ENCODE measurements at places on chromosomes 6 and 20.

GRCh38 chr6:43399932-43400487 lies 27.3 kb upstream of the ABCC10 start:
- no peak for DNase-seq

DNA sequence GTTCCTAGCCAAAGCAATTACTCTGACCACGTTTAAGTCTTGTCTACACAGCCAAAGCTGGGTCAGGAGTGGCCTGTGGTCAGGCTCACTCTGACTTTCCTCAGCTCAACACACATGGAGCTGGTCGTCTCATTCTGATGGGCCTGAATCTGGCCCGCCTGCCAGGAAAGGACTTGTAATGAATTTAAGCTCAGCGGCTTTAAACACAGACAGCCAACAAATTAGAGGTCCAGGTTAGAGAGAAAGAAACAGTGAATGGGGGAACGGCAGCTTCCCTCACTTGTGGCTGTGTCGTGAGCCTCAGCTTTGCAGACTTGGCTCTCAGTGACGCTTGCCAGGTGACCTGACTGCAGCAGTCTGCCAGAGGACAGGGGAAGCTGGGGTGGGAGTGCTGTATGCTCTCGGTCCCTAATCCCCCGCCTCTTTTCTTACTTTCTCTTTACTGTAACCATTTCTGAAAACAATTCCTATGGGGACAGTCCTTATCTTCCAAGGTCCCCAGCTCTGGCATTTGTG lies 121.9 kb upstream of the AGPAT4 start:
- no peak for DNase-seq

GRCh38 chr6:169805242-169805838 lies 53.9 kb downstream of the ERMARD start:
- no peak for DNase-seq

- DNase-seq, result no peak
These were observed 26.7 kb upstream of the SRC start for GRCh38 chr20:37319151-37319671.

- DNase-seq, result no peak
These were observed 43.4 kb upstream of the RALGAPA2 start for GRCh38 chr20:20755674-20756319.

DNA sequence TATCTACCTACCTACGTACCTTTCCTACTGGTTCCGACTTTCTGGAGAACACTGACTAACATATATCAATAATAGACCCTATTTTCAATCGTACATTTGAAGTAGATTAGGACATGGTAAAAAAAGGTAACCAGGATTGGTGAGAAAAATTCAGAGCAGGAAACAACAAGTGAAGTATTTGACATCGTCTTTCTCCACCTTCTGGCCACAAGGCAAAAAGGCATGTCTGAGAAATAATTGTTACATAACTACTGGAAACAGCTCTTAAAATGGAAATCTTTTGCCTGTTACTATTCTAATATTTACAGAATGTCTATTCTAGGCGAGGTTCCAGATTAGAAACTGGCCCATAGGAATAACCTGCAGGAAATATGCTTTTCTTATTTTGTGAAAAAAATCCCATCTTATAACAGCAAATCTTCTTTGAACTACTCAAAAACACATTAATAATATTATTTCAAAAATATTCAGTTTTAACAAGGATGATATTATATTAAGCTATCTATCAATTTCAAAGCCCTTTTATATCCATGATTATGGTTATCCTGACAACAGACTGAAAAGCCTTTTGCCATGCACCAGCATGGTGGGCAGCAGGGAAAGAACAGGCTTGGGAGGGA lies 80.8 kb downstream of the RCAN2 start:
- no peak for DNase-seq

DNA sequence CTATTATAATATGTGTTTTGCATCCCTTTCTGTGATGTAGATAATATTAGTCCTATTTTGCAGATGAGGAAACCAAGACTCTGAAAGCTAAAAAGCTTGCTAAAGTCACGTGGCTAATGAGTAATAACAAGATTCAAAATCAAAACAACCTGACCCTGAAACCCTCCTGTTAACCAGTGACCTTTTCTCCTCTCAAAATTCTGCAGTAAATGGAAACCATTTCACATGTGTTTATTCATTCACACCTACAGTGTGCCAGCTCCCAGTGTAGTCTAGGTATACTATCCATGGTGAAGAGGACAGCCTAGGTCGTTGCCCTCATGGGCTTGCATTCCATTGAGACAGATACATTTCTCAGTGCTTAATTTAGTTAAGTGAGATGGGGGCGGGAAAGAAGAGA lies 30.6 kb upstream of the PHACTR2 start:
- DNase-seq, result no peak

DNA sequence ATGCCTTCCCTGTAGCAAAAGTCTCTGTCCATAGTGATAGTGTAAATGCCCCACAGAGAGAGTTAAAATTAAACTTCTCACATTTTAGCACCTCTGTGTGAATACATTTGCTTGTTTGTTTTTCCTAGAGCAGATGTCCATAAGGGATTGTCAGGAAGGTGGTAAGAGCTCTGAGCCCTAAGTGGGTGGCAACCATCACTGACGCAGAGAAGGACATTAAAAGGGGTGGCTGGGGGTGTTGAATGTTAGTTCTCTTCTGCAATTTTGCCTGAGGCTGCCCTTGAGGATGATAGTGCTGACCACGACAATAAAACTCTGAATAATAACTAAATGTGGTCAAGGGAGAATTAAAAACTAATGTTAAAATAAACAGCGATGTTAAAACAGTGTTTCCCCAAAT lies 174.3 kb upstream of the ID4 start:
- no peak for DNase-seq

- no peak for DNase-seq
These were observed 18.0 kb upstream of the MYL9 start for GRCh38 chr20:36523341-36523740.

- DNase-seq, result no peak
These were observed 332.5 kb downstream of the TFAP2A start for GRCh38 chr6:10082385-10082784.

DNA sequence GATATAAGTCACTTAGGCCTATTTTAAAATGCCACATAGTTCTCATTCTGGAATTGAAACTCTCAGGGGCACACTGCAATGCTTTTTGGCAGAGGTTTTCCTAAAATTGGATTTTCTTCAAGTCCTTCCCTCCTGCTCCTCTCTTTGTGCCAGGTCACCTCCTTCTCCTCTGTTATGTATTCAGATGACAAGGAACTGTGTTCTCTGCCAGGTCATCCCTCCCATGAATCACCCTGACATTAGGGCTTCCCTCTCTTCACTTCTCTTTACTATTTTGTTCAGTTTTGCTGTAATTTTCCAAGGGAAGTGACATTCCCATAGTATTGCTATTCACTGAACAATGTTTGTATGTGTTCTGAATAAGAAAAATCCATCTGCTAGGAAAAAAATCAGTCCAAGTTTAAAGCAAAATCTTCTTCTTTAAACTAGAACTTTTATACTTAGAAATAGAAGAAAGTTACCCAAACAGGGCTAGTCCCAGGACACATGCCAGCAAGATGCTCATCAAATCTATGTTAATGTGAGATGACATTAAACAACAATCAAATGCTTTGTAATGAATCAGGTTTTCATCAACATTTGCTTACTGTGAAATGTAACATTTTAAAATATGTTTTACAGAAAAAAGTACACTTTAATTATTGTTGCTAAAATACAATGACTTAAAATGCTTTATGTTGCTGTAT lies 461.1 kb downstream of the MMUT start:
- DNase-seq, result no peak

DNA sequence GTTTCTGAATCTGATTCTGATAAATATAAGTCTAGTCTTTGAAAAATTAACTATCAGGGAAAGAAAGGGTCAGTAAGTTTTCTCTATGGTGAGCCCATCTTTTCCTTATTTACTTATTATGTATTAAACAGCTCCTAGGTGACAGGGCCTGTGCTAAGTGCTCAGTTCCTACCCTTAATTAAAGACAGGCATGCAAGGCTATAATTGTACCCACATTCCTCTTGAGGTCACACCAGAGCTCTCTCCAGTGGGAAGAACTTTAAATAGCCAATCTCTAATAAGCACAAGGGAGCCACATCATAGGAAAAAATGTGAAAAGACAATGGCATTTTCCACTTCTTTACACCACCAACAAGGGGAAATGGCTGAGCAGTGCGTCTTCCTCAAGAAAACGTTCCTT lies 421.8 kb upstream of the SLC35B3 start:
- no peak for DNase-seq

DNA sequence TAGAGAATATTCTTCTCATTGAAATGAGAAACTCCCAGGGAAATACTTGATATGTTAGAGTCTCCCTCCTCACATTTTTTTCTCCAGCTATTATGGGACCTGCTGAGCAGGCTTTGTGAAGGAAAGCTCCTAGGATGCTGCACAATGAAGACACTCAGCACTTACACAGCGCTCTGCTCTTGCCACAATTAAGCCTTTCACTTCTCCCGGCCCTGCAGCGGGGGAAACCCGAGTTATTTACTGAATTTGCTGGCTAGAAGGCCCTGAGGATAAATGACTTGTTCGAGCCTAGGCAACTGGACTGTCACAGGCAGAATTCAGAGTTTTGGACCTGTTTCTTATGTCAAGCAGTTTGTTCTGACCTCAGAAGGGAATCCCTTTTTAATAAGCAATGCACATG lies 102.0 kb downstream of the MAP3K7 start:
- DNase-seq, result no peak

GRCh38 chr20:61117725-61118124 lies 134.3 kb upstream of the CDH4 start:
- no peak for DNase-seq

DNA sequence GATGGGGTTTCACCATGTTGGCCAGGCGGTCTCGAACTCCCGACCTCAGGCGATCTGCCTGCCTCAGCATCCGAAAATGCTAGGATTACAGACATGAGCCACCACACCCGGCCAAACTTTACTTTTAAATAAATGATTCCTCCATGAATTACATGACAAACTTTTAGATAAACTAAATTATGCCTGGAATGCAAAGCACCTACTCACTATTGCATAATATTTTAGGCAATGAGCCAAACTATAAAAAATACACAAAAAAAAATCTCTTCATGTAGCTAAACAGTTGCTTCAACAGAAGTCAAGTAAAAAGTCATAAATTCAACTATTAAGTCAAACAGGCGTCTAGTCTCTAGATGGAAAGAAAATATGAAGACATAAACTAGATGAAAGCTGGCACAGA lies 56.5 kb downstream of the PTPRK start:
- no peak for DNase-seq

GRCh38 chr6:78059171-78059570 lies 406.3 kb downstream of the MEI4 start:
- no peak for DNase-seq

- DNase-seq, result no peak
These were observed 76.5 kb downstream of the NRN1 start for GRCh38 chr6:5930143-5930770.

- DNase-seq, result no peak
These were observed 52.9 kb upstream of the FNDC1 start for GRCh38 chr6:159116343-159116742.

DNA sequence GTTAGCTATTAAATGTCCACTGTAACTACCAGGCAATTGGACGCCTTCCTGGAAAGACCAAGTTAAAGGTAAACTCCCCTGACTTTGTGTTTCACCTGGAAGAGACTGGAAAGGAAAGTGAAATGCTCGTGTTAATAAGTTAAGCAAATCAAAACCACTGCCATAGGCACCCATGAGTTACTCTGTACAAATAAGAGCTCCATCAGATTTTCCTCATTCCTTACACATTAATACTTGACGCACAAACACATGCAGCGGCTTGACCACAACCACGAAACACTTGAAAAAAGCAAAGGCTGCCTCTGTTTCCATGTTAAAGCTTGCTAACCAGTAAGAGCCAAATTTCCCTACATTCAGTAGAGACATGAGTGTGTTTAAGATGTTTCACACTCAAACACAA lies 19.8 kb downstream of the GCM1 start:
- no peak for DNase-seq

DNA sequence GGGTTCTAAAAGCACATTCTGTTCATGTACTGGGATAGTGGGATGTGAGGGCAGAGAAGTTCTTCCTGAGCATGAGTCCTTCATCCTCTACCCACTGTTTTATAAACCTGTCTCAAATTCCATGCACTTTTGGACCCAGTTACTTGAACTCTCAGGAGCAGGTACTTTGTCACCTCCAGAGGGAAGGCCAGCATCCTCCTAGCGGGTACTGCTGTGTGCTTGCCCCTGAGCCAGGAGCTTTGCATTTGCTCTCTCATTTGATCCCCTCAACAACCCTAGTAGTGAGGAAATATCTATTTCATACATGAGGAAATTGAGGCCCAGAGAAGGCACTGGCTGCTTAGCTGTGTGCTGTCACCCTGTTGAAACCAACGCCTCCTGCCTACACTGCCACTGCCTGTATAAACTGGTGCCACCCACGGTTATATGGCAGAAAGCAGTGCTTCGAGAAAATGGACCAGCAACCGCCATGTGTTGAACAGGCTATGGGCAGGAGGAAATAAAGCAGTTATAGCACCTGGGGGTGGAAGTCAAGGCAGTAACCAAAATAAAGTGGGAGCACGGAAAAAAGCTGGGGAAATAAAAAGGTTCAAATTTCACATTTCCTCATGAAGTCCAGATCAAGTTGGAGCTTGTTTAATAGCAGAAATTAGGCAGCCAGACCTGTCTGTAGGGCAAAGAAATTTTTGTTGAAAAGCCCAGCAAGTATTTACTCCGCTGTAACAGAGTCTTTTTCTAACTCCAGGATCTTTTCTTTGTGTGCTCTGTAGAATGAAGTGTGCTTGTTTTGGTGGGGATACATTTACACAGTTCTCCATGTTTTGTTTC lies 38.0 kb downstream of the KLHL31 start:
- DNase-seq, result no peak

- DNase-seq, result no peak
These were observed 33.0 kb downstream of the METTL24 start for GRCh38 chr6:110325197-110325596.

DNA sequence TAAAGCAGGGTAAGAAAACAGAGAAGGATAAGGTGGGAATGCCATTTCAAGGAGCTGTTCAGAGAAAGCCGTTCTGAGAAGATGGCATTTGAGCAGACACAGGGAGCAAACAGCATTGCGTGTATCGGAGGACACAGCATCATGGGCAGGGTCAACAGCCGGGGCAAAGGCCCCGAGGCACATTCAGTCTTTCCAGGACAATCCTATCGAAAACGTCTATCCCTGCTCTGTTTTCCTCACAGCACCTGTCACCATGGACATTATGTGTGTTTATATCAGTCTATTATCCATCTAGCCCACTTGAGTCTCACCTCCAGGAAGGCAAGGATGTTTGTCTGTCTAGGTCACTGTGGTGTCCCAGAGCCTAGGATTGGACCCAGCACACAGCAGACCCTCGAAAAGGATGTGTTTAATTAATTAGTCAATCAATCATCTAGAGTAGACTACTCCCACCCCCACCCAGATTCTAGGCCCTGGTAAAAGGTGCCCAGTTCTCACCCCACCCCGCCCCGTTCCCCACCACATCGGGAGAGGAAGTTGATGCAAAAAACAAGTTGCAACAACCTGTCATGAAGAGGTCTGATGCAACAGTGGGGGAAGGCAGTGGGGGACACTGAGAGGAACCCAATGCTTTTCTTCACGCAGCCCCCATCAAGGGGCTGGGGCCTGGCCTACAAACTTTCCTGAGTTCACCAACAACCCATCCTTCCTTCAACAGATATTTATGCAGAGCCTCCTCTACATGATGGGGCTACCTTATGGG lies 66.6 kb downstream of the PREX1 start:
- DNase-seq, result no peak

All from activated CD4-positive, alpha-beta T cell treated with anti-CD3 and anti-CD28 coated beads, Interleukin-2, amount 50 U/mL, for 24 hours (primary cell).